ENCODE measurements at places on chromosomes 3 and 15. TPM values are rescaled to one million over a fixed set of nuclear protein-coding genes. Genes with fewer than 3 reads are reported as not detected.

The TMEM207 gene
- not detected for total RNA-seq

The SAMD7 gene
- total RNA-seq: not detected

The PPARG gene
- total RNA-seq: 19.4 TPM

The GHSR gene
- not detected for total RNA-seq

The APOD gene
- total RNA-seq: 0.15 TPM

The CCR4 gene
- not detected for total RNA-seq

The RGMA gene
- total RNA-seq: 0.42 TPM

The ITGA11 gene
- 0.12 TPM for total RNA-seq

The DUOXA2 gene
- not detected for total RNA-seq

The DPPA2 gene
- not detected for total RNA-seq

The CD200 gene
- total RNA-seq: not detected

The PAQR5 gene
- total RNA-seq: 8.8 TPM

The CPLX3 gene
- total RNA-seq: 0.07 TPM

The SLC26A6 gene
- total RNA-seq: 7.7 TPM

The RAB8B gene
- 13.1 TPM for total RNA-seq

The MESP2 gene
- total RNA-seq: not detected

The CFAP92 gene
- 0.42 TPM for total RNA-seq

The CD276 gene
- total RNA-seq: 30.2 TPM

The FOXB1 gene
- 0.09 TPM for total RNA-seq

The TNNC1 gene
- total RNA-seq: not detected

The RSRC1 gene
- total RNA-seq: 42.8 TPM

The CCR8 gene
- not detected for total RNA-seq

The HIGD2B gene
- not detected for total RNA-seq

The TIMP4 gene
- total RNA-seq: 4.7 TPM

The B3GALNT1 gene
- total RNA-seq: 2.3 TPM

The SLC2A2 gene
- total RNA-seq: not detected

Measured in NCI-H460 (cell line).